Activated CD4-positive, alpha-beta T cell treated with anti-CD3 and anti-CD28 coated beads for 36 hours (primary cell): ENCODE measurements at places on chromosomes 13 and 19.
A peak's percentile ranks its signal among the peaks of the same experiment; 100 is the strongest.

- no peak for DNase-seq
These were observed 37.8 kb downstream of the VSTM2B start for GRCh38 chr19:29563486-29564101.

GRCh38 chr13:30847650-30848307 lies 58.3 kb upstream of the MEDAG start:
- peak; percentile 50 for DNase-seq

DNA sequence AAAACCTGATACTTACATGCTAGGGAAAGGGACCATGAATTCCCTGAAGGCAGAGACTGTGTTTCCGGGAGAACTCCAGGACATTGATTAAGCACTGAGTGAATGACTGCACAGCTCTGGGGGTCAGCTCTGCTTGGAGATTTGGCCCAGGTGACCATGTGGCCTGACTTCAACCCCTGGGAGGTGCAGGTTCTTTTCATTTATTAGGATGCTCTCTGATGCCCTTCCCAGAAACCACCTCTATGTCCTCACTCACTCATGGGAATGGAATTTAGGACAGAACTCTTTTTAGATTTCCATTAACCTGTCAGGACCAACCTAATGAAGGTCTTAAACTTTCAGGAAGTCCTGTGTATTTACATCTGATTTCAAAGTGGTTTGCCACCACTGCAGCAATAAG lies 393.3 kb upstream of the ARGLU1 start:
- DNase-seq: no peak

GRCh38 chr13:49220856-49221589 lies 885 bp downstream of the MLNR start:
- peak; percentile 48 for DNase-seq

GRCh38 chr13:101626925-101627555 lies 174.6 kb downstream of the ITGBL1 start:
- DNase-seq: peak; percentile 53

GRCh38 chr19:34734537-34735103 lies 577 bp downstream of the ZNF181 start:
- DNase-seq: no peak

GRCh38 chr13:102548811-102549210 lies 48.0 kb upstream of the TPP2 start:
- no peak for DNase-seq

GRCh38 chr13:92829930-92830329 lies 396.7 kb upstream of the GPC6 start:
- DNase-seq: no peak

DNA sequence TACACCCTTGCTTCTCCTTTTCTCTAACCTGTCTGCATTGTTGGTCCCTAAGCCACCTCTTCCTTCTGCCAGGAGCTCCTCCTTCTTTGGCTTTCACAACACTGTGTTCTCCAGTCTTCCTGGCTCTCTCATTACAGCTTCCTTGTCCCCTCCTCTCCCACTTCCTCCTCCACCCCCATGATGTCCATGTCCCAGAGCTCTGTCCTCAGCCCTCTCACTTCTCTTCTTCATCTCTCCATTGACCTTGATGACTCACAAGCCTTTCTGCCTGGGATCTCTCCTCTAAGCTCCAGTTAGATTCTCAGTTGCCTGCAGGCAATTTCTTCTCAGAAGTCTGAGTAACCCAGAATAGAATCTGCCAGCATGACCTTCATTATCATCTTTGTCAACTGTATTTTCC lies 100.3 kb upstream of the WASF3 start:
- DNase-seq: no peak

- DNase-seq: no peak
These were observed 54.5 kb downstream of the RAB20 start for GRCh38 chr13:110506859-110507566.

- DNase-seq: no peak
These were observed 184.2 kb downstream of the PTPRS start for GRCh38 chr19:5156231-5156986.

GRCh38 chr19:13588957-13589833 lies 82.9 kb upstream of the CACNA1A start:
- DNase-seq: peak; percentile 90

GRCh38 chr13:47076500-47076899 lies 179.6 kb upstream of the HTR2A start:
- no peak for DNase-seq

GRCh38 chr13:40333226-40333625 lies 333.2 kb downstream of the FOXO1 start:
- DNase-seq: no peak

- DNase-seq: no peak
These were observed 244.5 kb upstream of the CSNK1A1L start for GRCh38 chr13:37349916-37350315.

DNA sequence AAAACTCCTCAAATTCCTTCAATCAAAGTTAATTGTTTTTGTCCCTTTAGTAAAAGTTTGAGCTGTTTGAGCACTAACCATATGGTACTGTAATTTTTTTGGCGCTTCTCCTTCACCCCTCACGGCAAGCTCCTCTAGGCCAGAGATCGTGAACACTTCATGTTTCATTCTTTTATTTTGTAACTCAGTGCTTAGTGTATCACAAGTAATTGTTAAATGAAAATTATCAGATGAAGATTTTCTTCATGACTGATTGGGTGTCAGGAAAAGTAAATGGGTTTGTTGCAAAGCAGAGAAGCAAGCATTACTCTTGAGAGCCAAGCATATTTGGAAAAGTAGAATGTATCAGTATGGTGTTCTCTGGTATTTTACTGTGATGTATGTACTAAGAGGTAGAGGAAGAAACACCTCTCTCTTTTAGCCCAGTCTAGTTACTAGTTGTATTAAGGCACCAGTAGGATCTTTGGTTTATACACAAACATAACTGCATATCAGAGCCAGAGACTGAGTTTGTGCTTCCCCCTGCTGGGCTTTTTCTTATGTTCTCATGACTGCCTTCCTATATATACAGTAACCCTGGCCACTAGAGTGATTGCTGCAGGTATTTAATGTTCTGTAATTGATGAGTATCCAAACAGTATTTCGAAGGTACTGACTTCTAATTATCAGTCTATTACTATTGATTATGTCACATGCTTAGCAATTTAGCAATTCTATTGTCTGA lies 202.3 kb upstream of the KLHL1 start:
- no peak for DNase-seq

GRCh38 chr13:29640665-29641064 lies 45.2 kb upstream of the SLC7A1 start:
- no peak for DNase-seq

DNA sequence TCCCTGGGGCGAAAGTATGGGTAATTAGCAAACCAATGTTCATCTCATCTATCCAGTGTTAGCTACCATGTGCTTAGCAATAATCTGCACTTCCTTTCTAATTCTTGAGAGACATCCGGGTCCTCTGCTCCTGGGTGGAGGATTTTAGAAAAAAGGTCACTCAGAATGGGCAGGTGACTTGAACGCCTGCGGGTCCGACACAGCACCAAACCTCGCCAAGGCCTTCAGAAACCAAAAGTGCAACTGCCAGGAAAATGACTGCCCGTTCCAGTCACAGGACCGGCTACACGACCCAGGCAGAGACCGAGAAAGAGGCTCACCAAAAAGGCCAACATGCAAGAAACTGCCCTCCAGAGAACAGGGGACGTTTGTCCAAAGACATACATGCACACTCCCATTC lies 39.9 kb downstream of the ZNF146 start:
- DNase-seq: no peak

DNA sequence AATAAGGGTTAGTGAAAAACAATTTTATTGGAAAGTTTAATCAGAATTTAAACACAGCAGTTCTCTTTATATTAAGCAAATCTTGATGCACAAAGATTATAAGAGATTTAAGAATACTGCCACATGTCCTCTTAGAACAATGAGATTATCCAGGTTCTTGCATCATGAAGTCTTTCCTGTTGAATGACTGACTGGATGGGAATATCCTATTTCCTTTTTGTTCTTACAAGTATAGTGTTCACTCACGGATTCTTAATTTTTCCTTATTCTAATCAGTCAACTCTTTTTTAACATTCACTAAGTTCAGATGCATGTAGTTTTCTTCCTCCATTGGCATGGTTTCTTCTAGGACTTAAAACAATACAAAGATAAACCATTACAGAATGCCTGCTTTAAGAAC lies 10.1 kb downstream of the URI1 start:
- DNase-seq: no peak

- no peak for DNase-seq
These were observed 114.5 kb downstream of the SLC7A1 start for GRCh38 chr13:29480893-29481525.

DNA sequence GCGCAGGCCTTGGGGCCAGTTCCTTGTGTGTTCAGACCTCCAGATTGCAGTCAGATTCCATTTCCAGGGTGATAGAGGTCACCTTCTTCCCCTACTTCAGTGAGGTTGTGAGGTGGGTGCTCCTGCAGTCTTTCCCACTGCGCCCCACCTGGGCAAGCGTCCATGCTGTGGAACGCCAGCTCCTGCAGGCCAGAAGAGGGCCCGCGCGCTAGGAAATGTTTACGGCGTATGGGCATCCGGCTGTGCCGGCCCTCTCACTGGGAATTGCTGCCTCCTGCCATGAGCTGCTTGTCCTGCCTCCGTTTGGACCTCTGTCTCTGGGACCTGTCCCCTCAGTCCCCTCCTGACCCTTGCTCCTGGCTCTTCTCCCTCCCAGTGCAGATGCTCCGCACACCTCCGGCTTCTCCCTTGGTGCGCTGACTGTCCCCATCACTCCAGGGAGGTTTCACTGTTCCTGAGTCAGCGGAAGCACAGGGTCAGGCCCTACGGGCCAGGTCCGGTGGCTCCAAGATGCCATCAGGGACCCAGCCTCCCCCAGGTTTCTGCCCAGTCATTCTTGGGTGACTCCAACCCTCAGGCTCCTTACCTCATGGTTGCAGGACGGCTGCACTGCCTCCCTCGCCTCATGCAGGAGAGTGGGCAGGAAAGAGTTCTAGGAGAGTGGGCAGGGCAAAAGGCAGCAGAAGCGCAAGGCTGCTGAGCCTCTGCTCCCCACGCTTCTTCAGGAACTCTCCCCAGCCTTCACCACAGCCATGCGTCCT lies 56.6 kb downstream of the SMARCA4 start:
- DNase-seq: no peak

GRCh38 chr19:9793071-9793591 lies 24.6 kb upstream of the ZNF846 start:
- peak; percentile 83 for DNase-seq

- DNase-seq: no peak
These were observed 94.7 kb downstream of the PTPRS start for GRCh38 chr19:5245631-5246553.

DNA sequence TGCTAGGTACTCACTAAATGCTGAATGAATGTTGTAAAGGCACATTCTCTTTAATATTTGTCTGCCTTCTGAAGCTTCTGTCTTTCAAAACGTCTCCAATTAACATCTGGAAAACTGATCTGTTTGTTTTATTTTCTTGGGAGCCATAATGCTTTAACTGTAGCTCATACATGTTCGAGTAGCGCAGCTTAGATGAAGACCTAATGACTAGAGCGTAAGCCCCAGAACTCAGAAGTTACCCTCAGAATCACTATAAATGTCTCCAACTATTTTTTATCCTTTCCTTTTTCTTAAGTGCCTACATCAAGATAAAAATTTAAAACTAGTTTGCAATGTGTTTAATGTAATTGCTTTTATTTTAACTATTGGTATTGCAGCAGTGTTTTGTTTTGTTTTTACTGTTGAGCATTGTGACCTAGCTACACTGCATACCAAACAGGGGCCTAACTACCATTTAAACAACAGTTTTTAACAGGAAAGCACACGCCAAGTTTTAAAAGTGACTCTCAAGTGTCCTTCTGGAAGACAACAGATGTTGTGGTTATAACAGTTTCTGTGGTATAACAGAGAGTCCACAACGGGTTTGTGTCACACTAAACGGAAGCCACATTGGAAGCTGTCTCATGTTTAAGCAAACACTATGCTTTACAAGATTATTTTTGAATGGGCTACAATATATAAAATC lies 42.0 kb downstream of the MRPL57 start:
- DNase-seq: no peak

- DNase-seq: peak; percentile 80
These were observed at the start of gene IFI30 for GRCh38 chr19:18173572-18174288. Gene IFI30 (plus strand): TSS chr19:18173813. CDS start chr19:18173842, 29 bp downstream.

- DNase-seq: peak; percentile 65
These were observed 626 bp upstream of the BCL3 start for GRCh38 chr19:44747739-44748425.

- DNase-seq: no peak
These were observed 74.1 kb downstream of the ABCC4 start for GRCh38 chr13:95226932-95227695.

- DNase-seq: no peak
These were observed 4.5 kb upstream of the LAIR1 start for GRCh38 chr19:54369082-54369687.

- DNase-seq: no peak
These were observed 32.6 kb upstream of the IGFL4 start for GRCh38 chr19:46073268-46073922.

DNA sequence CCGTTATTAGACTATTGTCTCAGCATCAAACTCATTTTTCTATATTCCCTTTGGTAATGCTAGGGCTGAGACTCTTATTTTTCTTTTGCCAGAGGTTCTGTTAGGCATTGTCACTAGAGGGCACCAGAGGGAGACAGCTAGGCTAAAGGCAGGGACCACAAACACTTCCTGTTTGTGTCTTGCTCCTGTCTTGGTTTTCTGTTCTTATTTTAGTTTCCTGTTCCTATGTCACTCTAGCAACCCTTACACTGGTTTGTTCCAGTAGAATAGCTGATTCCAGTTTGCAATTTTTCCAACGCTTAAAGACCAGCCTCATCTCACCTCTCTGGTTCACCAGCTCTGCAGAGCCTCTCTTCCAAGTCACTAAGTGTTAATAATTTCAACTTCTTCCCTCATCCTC lies 772.0 kb downstream of the DIAPH3 start:
- peak; percentile 68 for DNase-seq

DNA sequence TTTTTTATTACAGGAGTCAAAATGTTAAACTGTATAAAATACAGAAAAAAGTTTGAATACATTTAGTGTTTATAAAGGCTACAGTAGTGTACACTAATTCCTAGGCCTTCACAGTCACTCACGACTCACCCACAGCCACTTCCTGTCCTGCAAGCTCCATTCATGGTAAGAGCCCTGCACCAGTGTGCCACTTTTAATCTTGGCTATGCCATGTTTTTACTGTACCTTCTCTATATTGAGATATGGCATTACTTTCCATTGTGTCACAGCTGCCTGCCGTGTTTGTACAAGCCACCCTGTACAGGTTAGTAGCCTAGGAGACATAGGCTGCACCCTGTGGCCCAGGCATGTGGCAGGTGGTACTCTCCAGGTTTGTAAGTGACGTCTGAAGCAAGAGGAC lies 32.1 kb downstream of the C1QTNF9 start:
- no peak for DNase-seq

DNA sequence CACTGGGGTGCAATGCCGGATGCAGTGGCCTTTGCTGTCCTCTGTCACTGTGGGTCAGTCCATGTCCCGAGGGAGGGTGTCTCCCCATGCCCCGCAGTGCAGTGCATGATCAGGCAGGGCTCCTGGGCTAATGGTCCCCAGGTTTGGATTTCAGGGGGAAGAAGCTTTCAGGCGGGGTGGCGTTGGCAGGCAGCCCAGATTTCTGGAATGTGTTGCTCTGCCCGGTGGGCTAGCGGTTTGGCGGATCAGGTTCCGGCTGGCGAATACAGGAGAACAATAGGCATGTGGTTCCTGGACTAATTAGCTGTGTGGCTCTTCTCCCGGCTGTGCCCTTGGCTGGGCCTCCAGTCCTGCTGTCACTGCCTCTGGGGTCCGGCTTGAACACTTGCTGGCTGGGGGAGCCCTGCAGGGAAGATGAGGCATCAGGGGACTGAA lies 141.3 kb downstream of the FGF9 start:
- no peak for DNase-seq

- no peak for DNase-seq
These were observed 81.8 kb upstream of the CLDN10 start for GRCh38 chr13:95470574-95471366.
